ENCODE measurements at places on chromosomes 6 and 20.

DNA sequence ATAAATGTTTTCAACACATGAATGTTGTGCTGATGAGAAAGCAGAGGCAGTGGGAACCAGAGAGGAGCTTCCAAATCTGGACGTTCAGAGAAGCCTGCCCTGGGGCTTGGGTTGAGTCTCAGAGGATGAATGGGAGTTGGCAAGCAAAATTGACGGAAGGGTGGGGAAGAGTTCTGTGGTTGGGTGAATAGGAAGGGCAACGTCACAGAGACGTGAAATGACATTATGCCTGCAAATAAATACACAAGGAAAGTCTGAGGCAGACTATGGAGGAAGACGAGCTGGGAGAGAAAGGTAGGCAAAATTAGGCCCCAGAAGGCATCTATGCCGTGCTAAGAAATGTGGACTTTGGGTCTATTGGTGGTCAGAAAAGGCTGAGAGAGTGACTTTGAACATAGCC lies 25.2 kb upstream of the SGK1 start:
- DNase-seq: no peak

DNA sequence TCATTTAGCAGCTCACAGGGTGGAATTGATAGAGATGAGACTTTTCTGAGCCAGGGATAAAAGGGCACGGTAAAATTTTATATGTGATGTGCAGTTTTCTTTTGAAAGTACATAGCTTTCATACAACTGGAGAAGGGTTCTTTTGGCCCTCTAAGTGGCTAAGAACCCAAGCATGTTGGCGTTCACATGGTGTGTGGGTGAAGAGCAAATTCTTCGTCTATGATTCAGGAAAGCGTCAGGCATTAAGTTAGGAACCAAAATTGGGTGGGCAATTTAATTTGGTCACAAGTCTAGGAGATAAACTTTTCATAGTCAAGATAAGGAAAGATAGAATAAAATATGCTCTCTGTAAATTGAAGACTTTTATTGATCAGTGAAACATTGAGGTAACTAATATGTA lies 153.9 kb downstream of the UTRN start:
- no peak for DNase-seq

DNA sequence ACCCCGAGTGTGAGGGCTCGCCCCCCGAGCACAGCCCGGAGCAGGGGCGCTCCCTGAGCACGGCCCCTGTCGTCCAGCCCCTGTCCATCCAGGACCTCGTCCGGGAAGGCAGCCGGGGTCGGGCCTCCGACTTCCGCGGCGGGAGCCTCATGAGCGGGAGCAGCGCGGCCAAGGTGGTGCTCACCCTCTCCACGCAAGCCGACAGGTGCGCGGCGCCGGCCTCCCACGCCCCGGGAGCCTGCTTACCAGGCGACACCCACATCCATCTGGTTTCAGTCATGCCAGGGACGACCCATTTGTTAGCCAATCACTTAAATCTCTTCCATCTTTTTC lies 73.5 kb upstream of the PBOV1 start:
- DNase-seq: no peak

- peak; percentile 26 for DNase-seq
Observed at GRCh38 chr20:4469910-4470309, 251.8 kb upstream of the PRND start.

GRCh38 chr6:112760831-112761230 lies 413.7 kb downstream of the RFPL4B start:
- DNase-seq: peak; percentile 63

- peak; percentile 42 for DNase-seq
Observed at GRCh38 chr6:26056583-26057350, 30.5 kb upstream of the HFE start.

- DNase-seq: no peak
Observed at GRCh38 chr6:86516087-86516486, 421.2 kb upstream of the HTR1E start.

DNA sequence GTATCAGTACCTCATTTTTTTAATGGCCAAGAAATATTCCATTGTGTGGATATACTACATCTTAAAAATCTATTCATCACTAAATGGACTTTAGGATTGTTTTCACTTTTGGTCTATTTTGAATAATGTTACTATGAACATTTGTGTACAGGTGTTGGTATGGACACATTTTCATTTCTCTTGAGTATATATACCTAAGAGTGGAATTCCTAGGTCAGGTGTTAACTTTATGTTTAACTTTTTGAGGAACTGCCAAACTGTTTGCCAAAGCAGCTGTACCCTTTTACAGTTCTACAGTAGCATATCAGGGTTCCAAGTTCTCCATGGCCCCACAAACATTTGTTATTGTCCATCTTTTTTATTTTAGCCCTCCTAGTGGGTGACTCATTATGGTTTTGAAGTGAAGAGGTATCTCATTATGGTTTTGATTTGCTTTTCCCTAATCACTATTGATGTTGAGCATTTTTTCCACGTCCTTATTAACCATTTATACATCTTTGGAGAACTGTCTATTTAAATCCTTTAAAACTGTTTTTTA lies 28.2 kb downstream of the DSTN start:
- DNase-seq: no peak

GRCh38 chr6:43426928-43427405 lies 374 bp upstream of the ABCC10 start:
- no peak for DNase-seq

DNA sequence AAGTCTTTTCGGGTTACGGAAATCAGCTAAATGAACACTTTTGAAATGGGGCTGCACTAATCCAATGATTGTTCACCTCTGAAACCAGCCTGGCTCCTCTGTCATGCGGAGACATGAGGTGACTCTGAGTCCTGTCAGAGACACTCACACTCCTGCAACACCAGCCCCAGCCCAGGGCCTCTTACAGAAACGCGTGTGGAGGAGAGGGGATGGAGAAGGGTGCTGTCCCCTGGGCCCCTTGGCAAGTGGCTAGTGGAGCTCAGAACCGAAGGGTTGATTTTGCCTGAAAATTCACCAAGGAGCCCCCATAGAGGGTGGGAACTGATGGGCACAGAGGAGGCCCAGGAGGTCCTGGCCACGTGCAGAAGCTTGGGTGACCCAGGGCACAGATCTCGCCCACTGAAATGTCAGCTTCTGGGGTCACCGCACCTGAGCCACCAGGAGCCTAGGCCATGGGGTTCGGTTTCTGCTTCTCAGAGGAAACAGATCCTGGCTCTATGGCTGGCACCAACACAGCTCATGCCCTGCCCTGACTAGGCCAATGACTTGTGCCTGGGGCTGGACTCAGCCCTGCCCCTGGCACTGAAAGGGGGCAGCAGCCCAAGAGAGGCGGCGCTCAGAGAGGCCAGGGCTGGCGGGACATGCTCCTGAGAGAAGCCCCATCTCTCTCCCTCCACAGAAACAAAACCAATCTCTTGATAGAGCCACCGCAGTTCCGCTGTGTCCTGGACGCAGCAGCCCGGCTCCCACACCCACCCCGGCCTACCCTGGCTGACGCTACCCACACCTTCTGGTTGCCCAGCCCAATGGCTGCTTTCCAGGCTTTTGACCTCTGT lies 144.7 kb downstream of the ERMARD start:
- no peak for DNase-seq

- DNase-seq: peak; percentile 26
Observed at GRCh38 chr6:17431581-17431980, 38.2 kb downstream of the CAP2 start.

DNA sequence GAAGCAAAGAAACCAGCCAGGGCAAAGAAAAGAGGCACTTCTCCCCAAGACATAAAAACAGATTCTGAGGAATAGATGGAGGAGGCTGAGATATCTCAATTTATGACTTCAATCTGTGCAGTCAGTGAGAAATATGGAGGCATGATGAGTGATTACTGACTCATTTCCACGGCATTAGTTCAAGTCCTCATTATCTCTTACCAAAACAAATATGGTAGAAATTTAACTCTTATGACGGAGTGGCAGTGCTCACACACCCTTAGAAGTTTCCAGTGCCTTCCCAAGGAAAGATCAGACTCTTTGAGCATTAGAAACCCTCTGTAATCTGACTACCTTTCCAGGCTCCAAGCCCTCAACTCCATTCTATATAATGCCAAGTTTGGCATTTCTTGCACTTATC lies 364.1 kb downstream of the ARHGAP18 start:
- DNase-seq: peak; percentile 59

DNA sequence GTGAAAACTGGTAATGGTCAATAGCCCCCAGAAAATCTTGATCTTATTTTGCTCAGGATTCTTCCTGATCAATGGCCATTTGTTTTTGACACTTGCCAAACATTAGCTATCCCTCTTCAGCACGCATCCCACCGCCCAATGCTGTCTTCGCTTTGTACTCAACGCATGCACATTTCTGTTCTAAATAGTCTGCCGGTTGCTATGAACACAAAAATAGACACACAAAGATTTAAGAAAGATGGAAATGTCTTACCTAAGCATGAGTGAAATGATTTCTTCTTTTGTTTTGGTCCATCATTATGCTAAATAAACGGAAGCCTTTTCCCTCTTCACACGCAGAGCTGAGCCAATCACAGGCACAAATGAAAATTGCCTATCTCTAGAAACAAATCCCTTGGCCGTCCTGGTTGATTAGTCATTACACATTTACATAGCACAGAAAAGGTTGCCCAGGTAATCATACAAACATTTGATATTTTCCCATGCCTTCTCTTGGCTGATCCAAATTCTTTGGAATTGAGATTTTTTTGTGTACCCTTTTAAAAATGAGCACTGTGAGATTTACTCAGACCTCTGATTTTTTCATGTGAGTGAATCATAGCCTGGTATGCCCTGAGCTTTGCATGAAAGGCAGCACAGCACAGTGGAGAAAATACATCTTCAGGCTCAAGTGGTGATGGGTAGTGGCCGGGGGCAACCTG lies 70.5 kb upstream of the FAM184A start:
- DNase-seq: peak; percentile 45

DNA sequence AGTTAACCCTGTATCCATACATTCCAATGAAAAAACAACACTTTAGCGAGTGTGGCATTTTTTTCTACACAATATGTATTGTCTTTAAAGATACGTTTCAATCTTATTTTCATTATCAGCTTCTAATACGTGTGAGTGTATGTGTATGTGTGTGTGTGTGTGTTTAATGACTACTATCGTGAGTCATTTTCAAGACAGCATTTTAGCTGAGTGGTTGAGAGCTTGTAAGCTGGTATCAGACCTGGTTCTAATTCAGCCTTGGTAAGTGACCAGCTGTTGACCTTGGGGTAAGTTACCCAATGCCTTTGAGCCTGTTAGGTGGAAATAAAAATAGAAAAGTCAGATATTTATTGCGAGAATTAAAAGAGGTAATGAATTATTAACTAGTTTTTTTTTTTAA lies 320.0 kb upstream of the NT5E start:
- DNase-seq: peak; percentile 56

DNA sequence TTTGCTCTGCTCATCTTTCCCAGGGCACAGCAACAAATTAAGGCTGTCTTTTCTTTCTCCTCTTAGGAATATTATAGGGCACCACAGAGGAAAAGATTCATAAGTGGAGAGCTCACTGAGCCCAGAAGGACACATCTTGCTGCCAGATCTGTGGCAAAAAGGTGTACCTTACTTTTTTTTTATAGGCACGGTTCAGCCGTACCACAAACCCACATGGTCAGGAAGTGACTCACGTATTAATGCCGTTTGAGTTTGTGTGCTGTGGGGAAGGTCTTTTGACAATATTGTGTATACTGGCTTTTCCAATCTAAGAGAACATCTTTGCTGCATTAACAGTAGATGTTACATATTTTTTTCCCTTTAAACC lies 28.4 kb downstream of the PAQR8 start:
- DNase-seq: peak; percentile 35

DNA sequence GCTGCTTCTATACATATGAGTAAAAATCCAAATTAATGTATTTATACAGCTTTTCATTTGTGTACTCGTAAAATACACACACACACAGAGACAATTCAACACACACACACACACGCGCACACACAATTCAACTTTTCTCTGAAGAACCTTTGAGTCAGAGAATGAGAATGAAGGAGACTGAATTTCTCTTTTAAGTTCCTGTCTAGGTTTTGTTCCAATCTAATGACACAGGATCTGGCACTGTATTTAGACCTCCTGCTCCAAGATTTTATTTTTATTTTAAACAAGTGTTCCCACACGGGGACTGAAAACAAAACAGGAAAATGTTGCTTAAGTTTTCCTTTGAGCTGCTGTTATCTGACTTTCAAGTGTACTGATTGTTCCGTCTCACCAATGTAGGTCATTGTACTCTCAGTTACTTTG lies 250.8 kb downstream of the LAMA2 start:
- DNase-seq: no peak

- no peak for DNase-seq
Observed at GRCh38 chr20:46893877-46894578, 615 bp upstream of the EYA2 start.

- DNase-seq: peak; percentile 89
Observed at GRCh38 chr6:85459224-85459901, 9.5 kb downstream of the NT5E start.

GRCh38 chr6:33380272-33380981 lies 11.2 kb upstream of the KIFC1 start:
- no peak for DNase-seq

DNA sequence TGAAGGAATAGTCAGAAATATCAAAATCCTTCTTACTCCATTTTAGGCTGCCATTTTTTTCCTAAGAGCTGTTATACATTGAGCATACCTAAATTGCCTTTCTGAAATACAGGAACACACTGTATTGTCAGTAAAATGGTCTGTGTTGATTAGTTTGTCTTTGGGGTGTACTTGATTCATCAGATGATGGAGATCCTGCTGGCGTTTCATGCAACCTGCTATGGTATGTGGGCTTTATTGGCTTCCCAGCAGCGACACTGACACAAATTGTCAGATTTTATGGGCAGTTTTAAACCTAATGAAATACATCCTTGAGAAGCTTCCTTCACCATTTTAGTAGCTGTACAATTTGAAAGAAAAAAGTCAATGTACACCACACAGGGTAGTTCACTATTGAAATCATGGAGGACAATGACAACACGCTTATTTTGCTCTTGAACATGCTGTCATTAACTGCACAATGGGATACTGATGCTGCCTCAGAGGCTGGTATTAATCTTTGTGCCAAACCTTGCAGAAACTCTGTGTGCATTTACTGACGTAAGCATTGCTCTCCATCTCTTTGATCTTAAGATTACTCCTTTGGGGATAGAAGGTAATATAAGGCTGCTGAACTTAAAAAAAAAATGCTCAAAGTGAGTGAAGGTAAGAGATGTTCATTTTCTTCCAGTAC lies 124.9 kb downstream of the LAMA2 start:
- no peak for DNase-seq

GRCh38 chr6:26006086-26006939 lies 43.7 kb downstream of the TRIM38 start:
- no peak for DNase-seq

- DNase-seq: no peak
Observed at GRCh38 chr20:63577317-63577894, 3.4 kb upstream of the HELZ2 start.

DNA sequence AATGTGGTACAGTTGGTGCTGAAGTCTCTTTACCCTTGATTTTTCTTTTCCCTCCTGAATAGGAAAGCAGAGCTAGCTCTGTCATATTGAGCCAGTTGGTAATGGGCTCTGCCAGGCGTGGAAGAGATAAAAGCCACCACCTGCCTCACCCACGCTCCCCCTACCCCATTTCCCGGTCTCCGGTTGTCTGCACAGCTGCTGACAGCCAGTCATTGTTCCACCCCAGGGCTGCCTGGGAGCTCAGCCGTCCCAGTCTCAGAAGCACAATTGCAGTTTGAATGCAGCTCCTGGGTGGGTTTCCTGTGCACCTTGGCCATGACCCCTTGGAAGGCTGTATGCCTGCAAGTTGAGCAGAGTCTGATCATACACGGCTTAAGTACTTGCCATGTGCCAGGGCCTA lies 675.2 kb upstream of the FLRT3 start:
- DNase-seq: no peak
